ENCODE measurements at places on chromosomes 16 and 17.

DNA sequence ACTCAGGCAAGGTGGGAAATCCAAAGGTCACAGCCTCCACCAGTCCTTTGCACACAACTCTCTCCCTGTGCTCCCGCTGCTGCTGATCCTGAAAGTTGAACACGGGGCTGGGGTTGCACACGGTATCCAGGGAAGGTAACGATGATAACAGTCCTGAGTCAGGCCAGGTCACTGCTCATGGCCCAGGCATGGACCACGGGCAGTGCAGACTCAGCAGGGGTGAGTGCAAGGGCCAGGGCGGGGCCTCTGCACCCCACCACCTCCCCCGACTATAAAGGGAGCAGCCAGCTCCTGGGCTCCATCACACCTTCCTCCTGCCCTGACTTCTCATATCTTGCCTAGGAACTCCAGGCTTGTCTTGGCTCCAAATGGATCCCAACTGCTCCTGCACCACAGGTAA is at the start of gene MT1B:
Gene MT1B, plus strand, starts transcription at position 301 of the 400 bp plus-strand sequence. Its CDS starts 68 bp downstream, at position 369.
- no peak for DNase-seq

DNA sequence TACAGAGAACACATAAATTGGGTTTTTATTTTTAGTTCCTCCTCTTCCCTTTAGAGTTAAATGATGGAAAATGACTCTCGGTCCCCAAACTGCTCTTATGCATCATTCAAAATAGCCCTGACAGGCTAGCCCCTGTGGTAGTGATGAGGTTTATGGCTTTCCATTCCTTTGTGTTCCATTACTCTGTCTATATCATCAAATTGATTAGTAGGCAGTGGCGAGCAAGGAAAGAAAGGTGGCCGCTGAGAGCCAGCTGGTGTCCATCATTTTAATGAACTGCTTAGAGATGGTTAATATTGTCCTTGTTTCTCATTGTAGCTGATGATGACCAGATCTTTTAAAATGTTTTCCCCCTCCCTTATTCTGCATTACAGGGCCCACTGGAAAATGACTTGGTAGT is 179.5 kb downstream of the PHKB start:
- DNase-seq, result no peak

- DNase-seq, result no peak
These were observed 78.9 kb downstream of the CMIP start for GRCh38 chr16:81523387-81524115.

- no peak for DNase-seq
These were observed 154.8 kb upstream of the CDH5 start for GRCh38 chr16:66211651-66212050.

- DNase-seq, result no peak
These were observed 60.7 kb upstream of the ADCY9 start for GRCh38 chr16:4176906-4177417.

DNA sequence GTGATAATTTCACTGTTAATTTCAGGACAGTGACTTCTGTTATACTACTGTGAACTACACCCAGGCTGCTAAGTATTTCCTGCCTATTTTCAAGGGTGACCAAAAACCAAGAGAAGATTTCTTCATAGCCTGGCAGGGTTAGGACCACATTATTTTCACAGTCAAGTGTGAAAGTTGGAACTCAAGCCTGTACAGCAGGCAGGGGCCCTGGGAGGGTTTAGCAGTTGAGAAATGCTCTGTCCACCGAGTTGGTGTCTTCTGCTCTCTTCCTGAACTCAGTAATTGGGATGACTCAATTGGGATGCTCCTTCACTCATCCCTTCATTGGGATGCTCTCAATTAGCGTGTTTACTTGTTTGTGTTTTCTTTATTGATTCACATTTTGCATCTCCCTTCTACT is 347.3 kb upstream of the CDH11 start:
- no peak for DNase-seq

DNA sequence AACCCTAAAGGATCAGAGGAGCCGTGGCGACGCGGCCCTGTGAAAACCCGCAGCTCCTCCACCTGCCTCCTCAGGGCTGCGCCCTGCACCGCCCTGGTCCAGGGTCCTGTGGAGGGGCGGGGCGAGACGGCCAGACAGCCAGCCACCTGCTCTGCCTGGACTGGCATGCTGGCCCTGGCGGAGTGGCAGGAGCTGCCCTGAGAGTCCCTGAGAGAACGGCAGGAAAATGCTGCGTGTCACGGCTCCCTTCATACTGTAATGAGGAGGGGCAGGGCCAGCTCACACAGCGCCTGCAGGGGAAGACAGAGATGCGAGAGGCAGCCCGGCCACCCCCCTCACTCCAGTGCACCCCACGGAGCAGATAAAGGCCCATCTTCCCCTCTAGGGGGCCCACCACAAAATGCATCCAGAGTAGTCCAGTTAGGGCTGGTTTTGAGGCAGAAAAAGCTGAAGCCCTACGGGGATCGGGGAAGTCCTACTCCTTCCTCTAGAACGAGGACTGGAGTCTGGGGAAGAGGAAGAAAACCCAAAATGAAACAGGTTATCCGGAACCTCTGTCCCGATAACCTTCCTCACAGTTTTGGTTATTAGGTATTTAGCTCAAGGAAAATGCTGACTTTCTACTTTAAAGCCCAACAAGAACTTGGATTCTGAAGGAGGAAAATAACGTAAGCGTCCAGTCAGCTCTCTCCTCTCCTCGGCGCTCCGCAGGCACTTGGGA is 97.6 kb upstream of the DNAH17 start:
- DNase-seq, result no peak

Data from CD4-positive, alpha-beta T cell treated with Interleukin-12 subunit alpha and Interleukin-12 subunit beta, for 1 hour (primary cell).